ENCODE measurements at places on chromosomes 11 and 22.

DNA sequence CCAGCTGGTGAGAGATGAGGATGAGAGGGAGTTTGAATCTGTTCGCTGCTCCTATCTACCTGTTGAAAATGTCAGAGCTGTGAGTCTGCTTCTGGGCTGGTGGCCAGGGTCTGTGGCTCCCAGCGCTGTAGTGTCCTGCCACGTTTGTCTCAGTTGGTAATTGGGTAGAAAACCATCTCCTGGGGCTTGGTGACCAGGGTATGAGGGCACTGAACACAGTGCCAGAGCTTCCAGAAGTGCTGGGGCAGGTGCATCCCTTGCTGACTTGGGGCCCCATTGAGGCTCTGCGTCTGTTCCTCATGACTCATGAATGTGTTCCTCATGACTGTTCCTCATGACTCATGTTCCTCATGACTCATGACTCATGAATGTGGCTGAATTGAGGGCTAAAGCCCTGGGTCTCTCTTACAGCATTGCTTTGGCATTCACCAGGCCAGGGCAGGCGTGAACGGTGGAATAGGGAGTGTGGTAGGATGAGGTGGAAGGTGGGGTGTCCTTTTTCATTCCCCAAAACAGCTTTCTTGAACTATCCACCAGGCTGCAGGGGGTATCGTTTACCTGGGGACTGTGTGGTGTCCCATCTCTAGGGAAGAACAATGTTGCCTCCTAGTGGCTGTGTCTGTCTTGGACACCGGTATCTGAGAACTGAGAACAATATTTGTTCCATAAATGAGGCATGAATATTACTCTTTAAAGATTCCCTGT, 139.5 kb downstream of the COMMD9 start:
- peak; percentile 96 for DNase-seq

DNA sequence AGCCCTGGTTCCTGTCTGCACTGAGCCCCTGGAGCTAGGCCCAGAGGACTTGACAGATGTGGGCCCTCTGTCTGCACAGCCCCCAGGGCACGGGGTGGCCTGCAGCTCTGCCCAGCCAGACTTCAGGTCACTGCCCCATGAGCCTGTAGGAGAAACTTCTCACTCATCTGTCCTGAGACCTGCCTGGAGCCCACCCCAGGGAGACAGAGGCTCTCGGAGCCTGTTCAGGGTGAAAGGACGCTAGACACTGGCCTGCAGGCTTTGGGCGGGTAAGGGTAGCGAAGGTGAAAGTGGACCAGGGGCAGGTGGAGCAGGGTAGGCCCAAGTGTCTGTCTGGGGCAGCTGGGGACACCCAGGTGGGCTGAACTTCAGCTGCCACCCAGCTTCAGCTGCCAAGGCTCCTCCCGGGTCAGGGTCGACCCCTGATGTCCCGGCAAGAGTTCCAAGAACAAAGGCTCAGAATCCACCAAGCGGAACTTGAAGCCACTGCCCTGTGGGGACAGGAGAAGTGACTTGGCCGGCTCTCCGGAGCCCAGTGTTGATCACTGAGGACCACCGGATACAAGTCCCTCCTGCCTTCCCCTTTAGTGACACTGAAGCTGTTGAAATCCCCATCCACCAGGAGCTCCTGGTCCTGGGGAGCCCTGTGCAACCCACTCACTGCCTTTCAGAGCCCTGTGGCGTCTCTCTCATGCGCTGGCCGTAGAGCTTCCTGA, 90.3 kb downstream of the KCNQ1 start:
- DNase-seq, result no peak

GRCh38 chr22:49334449-49334789, 493.3 kb downstream of the BRD1 start:
- no peak for DNase-seq

GRCh38 chr11:96293598-96294021, 49.4 kb downstream of the MAML2 start:
- DNase-seq, result no peak

DNA sequence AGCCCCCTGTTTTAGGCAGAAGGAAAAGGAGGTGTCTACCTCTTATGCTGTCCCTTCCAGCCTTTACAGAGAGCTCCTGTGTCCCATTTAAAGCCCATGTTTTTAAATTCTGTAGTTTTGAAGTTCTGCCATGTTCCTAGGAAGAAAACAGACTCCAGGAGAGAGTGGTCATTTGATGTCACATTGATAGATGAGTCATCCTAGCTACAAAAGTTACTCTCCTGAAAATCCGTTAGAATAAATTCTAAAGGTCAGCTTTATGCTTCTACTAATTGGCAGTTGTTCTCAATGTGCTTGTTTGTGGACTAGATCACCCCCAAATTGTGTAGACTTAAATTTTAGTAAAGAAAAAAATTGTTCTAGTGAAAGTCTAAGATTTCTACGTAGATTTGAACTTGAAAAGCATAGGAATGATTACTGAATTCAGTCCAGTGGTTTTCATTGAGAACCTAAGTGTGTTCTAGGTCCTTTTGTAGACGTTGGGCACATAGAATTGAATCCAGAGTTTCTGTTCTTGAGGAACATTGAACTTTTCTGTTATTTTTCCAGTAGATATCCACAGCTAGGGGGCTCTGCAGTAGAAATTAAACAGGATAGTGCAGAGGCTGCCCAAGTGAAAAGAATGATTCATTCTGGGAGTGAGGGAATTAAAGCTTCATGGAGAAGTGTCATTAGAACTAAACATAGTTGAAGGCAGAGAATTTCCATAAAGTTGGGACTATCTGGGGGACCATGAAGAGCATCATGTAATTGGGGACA, 140.6 kb upstream of the RASSF10 start:
- no peak for DNase-seq

DNA sequence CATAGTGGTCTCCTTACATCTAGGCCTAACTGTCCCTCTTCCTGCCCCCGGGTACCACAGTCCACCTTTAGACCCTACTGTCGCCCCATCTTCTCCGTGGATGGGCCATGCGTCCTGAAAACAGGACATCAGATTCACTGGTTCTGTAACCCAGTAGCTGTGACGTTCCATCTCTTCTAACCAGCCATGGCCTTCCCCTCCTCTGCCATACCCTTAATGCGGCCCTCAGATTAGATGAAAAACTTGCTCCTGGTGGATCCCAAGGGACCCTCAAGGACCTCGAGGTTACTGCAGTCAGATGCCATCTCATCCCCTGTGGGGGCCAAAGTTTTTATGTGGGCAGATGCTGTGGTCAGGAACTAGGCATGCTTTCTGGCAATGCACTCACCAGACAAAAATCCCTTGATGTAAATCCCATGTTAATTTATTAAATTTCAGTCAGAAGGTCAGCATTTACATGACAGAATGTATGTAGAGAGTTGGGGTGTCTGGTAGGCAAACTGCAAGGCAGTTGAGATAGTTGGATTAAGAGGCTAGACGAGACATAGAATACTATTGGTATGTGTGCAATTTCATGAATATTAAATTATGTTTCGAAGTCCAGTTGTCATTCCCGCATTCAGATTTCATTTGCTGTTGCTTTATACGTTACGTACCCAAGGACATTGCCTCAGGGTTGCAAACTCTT, 64.3 kb downstream of the WNT11 start:
- DNase-seq, result no peak

DNA sequence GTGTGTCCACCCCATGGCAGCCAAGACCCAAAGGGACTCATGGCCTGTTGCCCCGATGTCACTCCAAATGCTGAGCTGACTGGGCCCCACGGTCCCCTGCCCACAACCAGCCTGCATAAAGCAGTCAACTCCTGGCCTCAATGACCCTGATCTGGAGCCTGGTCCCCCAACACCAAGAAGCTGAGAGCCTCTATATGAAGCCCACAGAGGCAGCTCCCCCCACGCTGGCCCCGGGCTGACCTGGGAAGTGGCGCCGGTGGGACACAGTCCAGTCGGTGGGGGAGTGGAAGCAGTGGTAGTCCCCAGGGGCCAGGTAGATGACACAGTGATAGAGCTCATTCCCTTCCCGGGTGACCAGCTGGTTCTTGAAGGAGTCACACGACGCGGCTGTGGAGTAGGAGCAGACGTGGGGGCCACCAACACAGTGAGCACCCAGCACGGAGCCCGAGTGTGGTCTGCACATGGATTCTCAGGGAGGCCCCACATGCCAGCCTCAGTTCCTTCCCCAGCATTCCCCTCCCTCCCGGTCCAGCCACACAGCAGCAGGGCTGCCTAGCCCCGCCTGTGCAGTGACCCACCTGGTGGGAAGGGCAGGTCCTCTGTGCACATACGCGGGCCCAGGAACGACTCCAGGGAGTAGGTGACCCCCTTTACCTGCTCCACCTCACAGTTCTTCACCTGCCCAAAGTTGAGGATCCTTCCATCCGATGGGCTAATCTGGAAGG, 41.1 kb downstream of the PISD start:
- DNase-seq, result no peak

GRCh38 chr11:47188259-47188658, 2.0 kb upstream of the PACSIN3 start:
- DNase-seq, result no peak

- peak; percentile 77 for DNase-seq
Observed at GRCh38 chr22:19086896-19087295, 35.3 kb downstream of the DGCR2 start.

- no peak for DNase-seq
Observed at GRCh38 chr11:119941171-119941570, 196.7 kb downstream of the TRIM29 start.

GRCh38 chr11:112963368-112963955, 2.2 kb downstream of the NCAM1 start:
- DNase-seq, result no peak

DNA sequence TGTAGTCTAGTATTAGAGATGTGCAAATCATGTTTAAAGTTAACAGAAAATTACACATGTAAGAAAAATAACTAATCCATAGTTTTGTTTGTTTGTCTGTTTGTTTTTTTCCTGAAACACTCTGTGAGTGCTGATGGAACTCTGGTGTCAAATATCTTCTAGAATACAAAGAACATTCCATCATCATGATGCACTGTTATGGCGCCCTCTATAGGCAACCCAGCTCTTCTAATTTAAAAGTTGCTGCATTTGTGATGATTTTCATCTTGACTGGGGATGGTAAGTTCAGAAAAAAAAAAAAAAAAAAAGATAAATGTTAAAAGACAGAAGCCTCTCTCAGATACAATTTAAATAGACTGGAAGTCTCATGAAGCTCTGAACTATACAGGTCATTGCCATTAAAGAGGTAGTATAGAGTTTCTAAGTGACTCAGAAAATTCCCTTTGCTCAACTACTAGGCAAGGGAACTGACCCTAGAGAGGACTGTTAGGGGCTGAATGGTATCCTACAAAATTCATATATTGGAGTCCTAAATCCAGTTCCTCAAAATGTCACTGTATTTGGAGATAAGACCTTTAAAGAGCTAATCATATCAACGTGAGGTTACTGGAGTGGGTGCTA, 597.2 kb upstream of the ANO3 start:
- no peak for DNase-seq

- no peak for DNase-seq
Observed at GRCh38 chr11:111460856-111461255, 51.3 kb downstream of the BTG4 start.

DNA sequence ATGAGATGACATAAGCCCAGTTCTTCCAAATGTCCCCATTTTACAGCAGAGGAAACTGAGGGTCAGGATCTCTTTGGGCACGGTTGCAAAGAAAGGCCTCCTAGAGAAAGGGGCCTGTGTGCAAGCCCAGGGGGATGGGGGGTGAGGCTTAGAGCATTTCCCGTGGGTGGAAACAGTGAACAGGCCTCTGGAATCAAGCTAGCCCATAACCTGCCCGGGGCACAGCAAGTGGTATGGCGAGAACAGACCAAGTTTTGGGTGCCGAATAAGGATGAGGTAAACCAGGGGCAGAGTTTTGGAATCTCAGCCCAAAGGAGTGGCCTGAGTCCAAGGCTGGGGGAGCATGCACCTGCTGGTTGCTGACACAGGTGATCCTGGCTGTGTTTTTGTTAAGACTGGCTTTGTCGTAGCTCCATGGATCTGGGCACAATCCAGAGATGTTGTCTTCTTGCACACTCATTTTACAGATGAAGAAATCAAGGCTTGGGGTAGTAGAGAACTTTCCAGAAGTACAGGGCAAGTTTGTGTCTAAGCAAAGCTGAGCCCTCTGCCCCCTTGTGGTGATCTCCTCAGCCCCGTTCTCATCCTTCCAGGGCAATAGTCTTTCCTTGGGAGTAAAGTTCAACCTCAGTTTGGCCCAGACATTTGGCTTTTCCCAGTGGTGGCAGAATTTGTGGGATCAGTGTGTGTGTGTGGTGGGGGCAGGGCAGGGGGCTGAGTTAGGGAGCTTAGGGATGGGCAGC, 53.5 kb upstream of the MYEOV start:
- peak; percentile 44 for DNase-seq
